ENCODE measurements at places on chromosomes 4 and X.

- DNase-seq, result peak; percentile 25
Observed at GRCh38 chr4:86359944-86360478, at the start of gene MAPK10. Gene MAPK10, minus strand, starts transcription at chr4:86360053.

DNA sequence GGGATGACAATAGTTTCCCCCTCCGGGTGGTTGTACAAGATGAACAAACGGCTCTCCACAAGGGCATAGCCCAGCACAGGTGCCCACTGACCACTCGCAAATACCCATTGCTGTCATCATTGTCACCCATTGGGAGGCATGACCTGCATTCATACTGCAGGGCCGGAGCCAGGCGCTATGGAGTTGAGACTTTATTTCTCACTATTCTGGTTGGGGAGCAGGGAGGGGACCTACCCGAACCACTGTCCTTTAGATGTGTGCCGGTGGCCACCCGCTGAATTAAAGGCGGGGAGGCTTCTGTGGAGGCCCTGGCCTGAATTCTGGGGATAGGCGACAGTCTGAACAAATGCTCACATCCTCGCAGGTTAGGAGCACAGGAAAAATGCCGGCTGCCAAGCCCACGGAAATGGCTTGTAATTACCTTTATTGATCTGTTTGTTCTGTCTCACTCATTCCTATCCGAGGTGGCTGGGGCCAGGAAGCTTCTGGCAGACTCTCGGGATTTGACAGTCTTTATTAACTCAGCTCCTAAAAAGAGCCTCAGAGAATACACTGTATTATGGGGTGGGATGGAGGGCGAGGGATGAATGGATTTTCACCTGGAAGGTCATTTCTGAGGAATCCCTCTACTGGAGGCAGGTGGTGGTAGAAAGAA, 125.1 kb upstream of the PSAPL1 start:
- no peak for DNase-seq

DNA sequence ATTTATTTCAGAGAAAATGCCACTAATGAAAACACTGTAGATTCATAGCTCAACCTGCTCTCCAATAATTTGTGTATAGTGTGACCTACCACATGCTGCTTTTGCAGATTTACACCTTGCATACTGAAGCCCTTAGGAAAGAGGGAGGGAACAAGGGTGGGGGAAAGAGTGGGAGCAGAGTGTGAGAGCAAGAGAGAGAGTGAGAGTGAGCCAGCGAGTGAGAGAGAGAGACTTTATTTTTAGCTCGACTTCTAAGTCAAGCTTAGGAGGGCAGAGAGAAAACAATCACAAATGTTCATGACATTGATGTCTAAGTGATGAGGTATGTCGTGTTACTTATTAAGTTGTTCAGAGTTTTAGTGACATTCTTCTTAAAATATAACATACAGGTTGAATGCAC, 112.5 kb upstream of the HAND2 start:
- no peak for DNase-seq

GRCh38 chr4:186132577-186133242, 28.2 kb downstream of the FAM149A start:
- no peak for DNase-seq

DNA sequence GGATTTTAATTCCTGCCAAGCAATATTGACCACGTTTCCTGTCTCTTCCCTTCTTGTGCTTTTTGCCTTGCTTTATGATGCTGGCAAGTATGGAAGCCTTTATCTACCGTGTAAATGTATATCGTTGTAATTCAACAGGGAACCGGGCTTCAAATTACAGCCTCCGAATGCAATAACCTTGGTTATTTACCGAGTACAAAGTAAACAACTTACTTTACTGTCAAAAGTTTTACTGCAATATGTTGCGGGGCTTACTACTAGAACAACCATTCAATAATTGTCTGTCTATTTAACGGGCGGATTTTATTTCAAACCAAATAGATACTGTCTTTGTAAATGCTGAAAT, 73.1 kb downstream of the PALLD start:
- DNase-seq, result no peak

DNA sequence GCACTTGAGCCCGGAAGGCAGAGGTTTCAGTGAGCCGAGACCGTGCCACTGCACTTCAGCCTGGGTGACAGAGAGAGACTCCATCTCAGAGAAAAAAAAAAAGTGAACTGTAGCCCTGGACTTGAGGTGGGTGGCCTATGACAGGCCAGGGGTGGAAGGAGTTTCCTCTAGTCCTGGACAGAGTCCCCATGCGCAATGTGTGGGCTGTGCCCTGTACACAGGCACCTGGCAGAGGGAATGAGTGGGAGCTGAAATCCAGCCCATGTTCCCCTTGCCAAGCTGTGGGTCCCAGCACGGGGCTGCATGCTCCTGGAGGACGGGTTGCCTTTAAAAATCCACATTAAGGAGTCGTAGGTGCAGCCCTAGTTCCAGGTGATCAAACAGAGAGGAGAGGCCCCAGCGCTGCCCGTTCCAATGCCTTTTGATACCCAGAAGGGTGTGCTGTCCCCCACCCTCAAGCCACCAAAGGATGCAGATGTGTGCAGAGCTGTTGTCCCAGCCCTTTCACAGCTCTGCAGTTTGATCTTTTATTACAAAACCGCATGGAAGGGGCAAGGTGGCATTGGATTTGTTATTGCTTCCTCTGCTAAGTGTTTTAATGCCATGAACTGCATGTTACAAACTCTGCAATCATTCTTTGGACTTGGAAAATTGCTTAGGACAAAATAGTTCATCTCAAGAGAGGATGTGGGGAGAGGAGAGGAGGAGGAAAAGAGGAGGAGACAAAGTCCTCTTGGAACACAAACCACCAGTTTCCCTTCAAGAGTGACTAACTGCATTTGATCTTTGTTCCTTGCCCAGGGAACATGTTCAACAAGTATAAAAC, 38.0 kb upstream of the PDK3 start:
- DNase-seq, result no peak

- DNase-seq, result peak; percentile 28
Observed at GRCh38 chrX:16578218-16578617, 71.7 kb upstream of the S100G start.

DNA sequence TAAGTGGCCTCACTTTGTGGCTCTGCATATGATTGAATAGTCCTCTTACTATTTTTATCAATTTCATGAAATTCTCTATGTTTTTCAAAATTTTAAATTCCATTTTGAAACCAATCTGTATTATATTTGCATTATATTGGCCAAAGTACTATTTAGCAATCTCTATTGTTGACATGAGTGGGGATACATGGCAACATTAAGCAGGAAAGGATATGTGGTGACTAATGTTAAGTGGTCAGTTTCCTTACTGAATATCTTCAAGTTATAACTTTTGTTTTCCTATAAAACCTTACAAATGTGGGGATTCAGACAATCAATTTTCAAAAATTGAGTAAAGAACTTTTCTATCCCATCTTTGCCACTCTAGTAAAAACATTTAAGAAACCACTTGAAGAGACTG, 10.2 kb downstream of the BBS7 start:
- DNase-seq, result no peak

Data from HFFc6 (cell line).